ENCODE measurements at places on chromosomes 13 and 19.
A peak's percentile ranks its signal among the peaks of the same experiment; 100 is the strongest.

GRCh38 chr13:41312176-41312500 is 1.1 kb downstream of the NAA16 start:
- DNase-seq: no peak

- DNase-seq: no peak
Measured at GRCh38 chr19:4095488-4095844, 28.5 kb downstream of the MAP2K2 start.

DNA sequence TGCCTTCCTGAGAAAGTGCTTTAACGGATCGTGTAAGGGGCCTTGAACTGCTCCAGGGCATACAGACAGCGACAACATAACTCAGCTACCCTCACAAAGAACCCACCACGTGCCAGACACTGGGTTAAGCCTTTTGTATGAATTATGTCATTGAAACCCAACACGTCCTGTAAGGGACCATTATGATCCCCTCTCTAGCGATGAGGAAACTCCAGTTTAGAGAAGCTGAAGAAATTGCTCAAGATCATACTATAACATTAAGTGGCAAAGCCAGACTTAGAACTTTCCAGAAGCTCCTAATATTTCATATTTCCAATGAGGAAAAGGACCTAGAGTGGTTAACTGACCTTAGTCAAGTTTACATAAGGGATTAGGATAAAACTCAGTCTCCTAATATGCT is 57.0 kb upstream of the RAP2A start:
- DNase-seq: no peak

- no peak for DNase-seq
Measured at GRCh38 chr19:12672744-12673143, 6.1 kb downstream of the WDR83 start.

DNA sequence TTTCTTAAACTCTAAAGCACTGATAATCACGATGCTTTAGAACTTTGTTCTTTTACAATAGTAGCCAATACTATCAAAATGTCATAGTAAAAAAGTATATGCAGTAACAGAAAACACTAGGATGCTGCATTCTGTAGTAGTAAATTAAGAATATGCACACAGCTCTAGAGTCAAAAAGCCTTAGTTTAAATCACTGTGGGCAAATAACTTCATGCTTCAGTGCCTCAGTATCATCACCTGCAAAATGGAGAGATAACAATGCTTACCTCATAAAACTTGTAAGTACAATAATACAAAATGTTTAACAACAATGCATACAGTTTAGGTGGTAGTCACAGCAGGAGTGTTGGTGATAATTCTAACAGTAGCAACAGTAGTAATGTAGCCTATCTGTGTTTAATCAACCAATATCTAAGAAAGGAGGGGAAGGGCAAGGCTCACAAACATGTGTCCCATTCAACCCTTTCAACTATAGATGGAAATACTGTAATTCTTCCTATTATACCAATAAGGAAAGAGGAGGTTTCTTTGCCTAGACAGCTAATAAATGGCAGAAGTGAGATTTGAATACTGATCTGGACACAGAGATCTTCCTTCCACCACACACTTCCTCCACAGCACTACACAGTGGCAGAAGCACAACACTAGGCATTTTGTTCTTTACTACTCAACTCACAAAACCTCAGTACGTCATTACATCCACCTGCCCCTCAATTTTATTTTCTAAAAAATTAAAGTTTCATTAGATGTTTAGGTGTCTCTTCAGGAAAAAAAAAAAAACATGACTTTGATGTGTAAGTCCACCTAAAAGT is 4.6 kb downstream of the RBM26 start:
- DNase-seq: no peak

- no peak for DNase-seq
Measured at GRCh38 chr19:40228863-40229262, 2.4 kb upstream of the CCNP start.

DNA sequence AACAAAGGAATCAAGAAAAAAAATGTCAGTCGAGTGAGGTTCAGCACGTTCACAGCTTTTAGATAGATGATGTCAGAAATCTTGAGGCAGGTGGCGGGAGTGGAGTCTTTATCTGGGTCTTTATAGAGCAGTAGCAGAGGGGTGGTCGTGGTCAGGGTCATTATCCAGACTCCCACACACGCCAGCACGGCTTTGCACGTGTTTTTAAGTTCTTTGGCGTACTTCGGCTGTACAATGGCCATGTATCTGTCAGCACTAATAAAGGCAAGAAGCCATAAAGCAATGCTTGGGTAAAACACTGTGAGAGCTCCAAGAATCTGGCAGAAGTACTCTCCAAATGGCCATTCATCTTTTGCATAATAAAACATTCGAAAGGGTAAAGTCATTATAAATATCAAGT is 2.9 kb downstream of the GPR18 start:
- DNase-seq: no peak

- DNase-seq: no peak
Measured at GRCh38 chr19:45413497-45413896, 7.1 kb downstream of the POLR1G start.

GRCh38 chr19:42117076-42117475 is 15.2 kb downstream of the POU2F2 start:
- DNase-seq: no peak

DNA sequence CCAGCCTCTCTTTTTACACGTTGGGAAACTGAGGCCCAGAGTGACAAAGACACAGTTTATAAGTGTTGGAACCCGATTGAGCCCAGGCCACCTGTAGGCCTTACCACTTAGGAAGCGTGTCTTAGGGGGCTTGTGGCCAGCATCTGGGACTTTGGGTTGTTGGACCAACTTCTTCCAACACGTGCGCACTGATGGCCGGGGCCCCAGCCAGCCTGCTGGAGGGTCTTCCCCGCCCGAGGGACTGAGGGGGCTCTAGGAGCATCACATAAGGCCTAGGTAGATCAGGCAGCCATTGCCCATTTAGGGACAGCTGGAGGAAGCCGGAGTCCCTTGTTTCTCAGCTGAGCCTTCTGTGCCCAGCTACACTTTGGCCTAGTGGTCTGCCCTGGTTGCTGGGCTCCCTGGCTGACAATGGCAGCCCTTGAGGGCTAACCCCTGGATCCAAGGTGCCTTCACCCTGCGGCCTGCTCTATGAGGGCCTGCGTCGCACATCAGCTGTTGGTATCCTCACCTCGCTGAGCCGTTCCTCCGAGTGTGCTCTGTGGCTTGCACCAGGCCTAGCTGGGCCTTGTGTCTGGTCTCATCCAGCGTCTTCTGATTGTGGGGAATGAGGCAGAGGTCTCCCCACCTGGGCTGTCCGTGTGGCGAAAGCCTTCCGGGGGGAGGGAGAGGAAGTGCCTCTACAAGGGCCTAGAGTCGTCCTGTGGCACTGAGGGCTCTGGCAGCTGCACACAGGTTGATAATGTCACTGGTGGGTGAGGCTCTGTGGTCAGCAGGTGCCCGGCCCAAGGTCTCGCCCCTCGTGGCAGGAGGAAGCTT is 1.2 kb downstream of the RAB11B start:
- no peak for DNase-seq

DNA sequence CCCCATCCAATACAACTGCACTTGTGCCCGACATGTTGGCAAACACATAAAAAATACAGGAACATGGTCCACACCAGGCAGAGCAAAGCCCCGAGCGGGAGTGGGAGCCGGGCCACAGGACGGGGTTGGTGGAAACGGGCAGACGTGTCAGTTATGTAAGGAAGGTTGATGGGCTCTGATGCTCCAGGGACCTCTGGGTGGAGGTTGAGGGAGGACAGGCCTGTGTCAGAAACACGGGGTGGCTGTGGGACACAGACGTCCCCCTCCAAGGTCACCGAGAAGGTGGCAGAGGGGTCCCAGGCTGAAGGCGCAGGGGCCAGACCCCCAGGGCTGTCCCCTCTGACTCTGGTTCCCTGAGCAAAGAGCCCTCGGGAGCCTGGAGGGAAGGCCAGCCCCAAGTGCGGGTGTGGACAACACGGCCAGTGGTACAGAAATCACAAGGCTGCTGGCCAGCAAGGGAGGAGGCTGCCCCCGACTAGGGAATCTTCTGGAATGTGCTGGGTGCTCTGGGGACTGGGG is 31.4 kb upstream of the C13orf46 start:
- no peak for DNase-seq

GRCh38 chr13:110209950-110210603 is 96.9 kb downstream of the COL4A1 start:
- DNase-seq: no peak

DNA sequence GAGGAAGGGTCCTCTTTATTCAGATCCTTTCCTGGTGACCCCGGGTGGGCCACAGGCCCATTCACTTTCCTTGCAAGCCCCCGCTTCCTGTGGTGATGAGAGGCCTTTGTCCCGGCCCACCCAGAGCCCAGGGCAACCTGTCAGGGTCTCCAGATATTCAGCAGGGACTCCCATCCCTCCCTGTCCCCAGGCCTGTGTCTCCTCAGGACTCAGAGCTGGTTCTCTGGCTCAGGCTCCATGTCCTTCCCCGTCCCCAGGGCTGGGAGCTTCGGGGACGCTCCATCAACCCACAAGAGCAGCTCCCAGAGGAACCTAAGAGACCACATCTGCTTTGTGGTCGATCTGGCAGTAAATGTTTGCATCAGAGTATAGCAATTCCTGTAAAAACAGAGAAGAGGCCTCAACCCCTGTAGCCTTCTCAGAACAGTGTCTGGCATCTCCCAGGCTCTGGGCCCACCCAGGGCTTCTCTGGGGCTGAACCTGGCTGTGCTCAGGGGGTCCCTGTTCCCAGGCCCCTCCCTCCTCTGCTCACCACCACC is 7.8 kb downstream of the CEACAM4 start:
- no peak for DNase-seq

DNA sequence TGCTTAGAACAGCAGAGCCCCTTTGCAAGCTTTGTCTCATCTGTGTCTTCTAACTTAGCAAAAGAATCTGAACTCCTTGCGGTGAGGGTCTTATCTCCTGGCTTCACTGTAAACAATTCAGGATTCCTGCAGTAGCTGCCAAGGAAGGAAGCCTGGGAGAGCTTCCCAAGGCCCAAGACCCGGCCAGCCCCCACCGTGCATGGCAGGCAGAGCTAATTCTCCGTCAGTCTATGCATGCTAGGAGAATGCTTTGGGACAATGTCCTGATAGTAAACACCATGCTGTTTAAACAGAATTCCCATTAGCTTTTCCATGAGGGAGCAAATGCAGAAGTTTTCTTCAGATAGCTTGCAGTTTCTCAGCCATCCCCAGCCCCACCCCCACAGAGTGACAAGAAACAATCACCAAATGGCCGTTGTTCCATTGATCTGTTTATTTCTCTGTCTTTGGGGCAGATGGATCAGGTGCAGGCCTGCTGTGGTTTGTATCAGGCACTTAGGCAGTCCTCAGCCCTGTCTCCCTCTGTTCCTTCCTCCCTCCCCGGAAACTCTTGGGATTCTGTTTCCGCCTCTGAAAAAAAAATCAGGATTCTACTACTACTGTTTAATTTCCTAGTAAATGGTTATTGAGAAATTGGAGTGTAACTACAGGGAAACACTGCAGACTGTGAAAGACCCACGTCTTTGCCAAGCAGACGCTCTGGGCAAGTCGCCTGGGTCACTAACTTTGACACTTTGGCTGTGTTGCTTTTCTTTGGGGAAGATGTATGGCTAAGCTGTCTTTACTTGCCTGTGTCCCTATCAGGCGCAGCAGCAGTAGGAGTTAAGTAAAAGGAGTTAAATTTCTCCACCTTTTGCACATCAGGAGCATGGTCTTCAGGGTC is 40.7 kb upstream of the SPATA13 start:
- DNase-seq: no peak

GRCh38 chr13:27793507-27794367 is 1.5 kb downstream of the GSX1 start:
- no peak for DNase-seq

GRCh38 chr19:2798733-2799132 is 13.4 kb downstream of the THOP1 start:
- DNase-seq: no peak

DNA sequence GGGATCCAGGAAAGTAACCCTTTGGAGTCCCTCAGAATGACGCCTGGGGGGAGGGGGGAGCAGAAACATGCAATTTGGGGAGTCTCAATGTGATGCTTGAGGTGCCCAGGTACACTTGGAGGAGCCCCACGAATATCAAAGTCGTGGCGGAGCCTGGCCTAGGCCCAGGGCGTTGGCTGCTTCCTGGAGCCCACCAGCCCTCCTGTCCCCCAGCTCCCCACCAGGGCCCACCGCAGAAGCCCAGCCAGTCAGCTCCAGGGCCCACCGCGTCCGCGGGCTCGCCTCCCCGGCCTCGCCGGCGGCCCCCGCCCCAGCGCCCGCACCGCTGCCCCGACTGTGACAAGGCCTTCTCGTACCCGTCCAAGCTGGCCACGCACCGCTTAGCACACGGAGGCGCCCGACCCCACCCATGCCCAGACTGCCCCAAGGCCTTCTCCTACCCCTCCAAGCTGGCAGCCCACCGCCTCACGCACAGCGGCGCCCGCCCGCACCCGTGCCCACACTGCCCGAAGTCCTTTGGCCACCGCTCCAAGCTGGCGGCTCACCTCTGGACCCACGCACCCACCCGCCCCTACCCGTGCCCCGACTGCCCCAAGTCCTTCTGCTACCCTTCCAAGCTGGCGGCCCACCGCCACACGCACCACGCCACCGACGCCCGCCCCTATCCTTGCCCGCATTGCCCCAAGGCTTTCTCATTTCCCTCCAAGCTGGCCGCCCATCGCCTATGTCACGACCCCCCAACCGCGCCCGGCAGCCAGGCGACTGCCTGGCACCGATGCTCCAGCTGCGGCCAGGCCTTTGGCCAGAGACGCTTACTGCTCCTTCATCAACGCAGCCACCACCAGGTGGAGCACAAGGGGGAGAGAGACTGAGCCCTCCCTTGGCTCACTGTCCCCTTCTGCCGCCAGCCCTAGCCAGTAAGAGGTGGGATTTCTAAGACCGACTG is 2.1 kb downstream of the ZNF575 start:
- no peak for DNase-seq

- DNase-seq: no peak
Measured at GRCh38 chr13:72565893-72566292, 161.5 kb downstream of the MZT1 start.

GRCh38 chr19:37251308-37252229 is 33.6 kb downstream of the ZNF383 start:
- DNase-seq: peak; percentile 57

DNA sequence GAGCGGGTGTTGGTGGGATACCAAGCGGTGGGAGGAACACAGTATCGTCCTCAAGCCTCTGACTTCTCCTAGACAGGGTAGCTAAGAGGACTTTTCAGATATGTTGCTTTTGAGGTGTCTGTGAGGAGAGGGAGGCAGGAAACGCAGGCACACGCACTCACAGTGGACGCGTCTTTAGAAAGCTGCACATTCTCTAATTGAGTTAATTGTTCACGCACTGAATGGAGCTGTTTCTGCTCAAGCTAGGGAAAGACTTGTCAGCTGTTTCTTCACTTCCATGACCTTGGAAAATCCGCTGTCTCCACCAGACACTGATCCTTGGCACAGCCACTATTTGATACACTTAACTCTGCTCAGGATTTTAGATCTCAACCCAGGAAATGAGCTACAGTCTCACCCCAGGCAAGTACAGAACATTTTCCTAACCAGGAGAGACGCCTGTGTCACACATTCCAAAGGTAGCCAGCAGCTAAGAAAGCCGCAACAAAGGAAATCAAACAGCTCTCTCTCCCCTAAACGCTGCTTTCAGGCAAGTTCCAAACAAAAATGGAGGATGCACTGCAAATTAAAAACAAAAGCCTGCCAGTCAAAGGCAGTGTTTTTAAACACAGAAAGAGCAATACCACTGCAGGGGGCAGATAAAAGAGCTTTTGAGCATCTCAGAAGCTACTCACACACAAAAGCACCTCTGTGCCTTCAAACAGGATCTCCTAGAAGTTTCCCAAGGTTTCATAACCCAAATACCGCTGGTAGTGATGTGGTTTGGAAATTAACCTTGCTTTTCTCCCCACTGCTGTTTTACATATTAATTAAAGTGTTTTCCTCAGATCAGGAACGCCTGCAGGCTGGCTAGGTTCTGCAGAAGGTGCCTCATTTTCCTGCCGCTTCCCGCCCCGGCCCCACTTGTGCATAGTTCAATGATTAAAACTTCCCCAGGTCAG is 57.3 kb downstream of the IRS2 start:
- no peak for DNase-seq
